ENCODE measurements at places on chromosomes 1 and 21.

GRCh38 chr1:64836802-64837201 lies 91.9 kb downstream of the RAVER2 start:
- no peak for DNase-seq

DNA sequence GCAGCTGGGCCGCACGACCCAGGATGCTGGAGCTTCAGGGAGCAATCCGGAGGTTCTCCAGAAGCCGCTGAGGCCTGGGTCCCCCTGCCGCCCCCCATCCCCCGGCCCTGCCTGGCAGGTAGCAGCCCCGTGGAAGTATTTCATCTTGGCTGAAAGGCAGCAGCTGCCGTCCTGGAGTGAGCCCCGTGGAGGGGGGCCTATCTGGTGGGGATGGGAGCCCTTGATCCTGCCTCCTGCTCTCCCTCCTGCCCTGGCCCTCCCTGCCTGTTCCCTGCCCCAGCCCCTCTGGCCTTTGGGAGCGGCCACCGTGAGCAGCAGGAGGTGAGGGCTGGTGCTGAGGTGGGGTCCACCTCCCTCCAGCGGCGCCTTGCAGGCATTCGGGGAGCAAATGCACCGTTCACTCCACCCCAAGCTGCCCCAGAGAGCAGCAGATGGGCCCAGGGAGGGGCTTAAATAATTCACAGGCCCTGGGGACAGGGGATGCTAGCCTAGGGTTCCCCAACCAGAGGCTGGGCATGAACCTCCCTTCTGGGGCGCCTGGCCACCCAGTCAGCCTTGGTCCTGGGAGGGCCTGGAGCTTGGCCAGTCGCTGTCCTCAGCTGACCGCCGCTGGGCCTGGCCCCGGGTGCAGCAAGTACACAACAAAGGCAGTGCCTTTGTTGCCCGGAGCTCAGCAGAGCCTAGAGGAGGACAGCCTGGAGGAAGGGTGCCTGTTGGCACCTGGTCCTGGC lies 23.7 kb upstream of the PLCH2 start:
- DNase-seq, result no peak

DNA sequence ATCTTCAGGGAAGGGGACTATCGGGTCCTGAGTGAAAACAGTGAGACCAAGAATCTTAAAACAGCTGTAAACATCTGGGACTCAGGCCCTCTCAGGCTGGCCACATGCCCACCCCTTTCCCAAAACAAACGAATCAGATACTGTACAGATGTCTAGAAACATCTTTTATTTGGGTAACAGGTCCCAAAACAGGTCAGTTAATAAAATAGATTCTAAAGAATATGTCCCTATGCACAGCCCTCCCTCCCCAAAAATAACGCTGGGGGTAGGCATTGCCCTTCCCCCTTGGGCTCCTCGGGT lies 499 bp upstream of the CRTC2 start:
- DNase-seq, result no peak

GRCh38 chr1:81157686-81158085 lies 643.0 kb upstream of the ADGRL2 start:
- DNase-seq, result no peak

GRCh38 chr1:75062111-75062510 lies 72.1 kb upstream of the LHX8 start:
- no peak for DNase-seq

DNA sequence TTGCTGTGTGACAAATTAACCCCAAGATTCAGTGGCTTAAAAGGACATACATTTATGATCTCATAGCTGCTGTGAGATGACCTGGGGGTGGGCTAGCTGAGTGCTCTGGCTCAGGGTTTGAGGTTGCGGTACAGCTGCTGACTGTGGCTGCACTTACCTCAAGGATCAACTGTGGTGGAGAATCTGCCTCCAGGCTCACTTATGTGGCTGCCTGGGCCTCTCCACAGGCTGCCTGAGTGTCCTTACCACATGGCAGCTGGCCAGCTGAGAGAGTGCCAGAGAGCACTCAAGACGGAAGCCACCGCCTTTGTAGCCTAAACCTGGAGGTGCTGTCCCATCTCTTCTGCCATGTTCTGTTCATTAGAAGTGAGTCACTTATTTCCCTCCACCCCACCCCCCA lies 5.7 kb downstream of the LRRC71 start:
- DNase-seq, result peak; percentile 77

GRCh38 chr1:159945483-159946241 lies at the start of gene IGSF9:
Gene IGSF9, minus strand, starts transcription at chr1:159945613. Its CDS starts 2,159 bp downstream, at chr1:159943454.
- DNase-seq, result peak; percentile 78

GRCh38 chr1:212141404-212141803 lies 105.9 kb downstream of the DTL start:
- no peak for DNase-seq

GRCh38 chr1:231159963-231160761 lies 1.7 kb upstream of the TRIM67 start:
- DNase-seq, result no peak

GRCh38 chr1:11934302-11935056 lies at the start of gene PLOD1:
Gene PLOD1, plus strand, starts transcription at chr1:11934717. Its CDS starts 63 bp downstream, at chr1:11934780.
- peak; percentile 62 for DNase-seq

DNA sequence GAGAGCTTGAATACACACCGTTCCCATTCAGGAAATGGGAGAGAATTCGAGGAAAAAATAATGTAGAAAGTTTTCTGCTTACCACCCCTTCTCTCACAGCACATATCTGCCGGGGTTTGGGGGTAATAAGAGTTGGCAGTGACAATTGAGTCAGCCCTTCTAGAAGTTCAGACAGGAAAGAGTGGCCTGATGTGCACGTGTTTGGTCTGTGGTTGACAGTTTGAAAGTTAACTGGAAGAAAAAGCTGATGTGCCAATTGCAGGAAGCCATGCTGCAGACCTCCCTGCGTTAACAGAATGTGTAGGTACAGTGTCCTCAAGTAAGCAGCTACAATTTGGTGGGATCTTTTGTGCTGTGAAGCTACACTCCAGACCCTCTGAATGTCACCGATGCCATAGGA lies 50.9 kb downstream of the DHX9 start:
- peak; percentile 77 for DNase-seq

- DNase-seq, result no peak
Measured at GRCh38 chr21:38850277-38850951, 44.7 kb downstream of the ETS2 start.

- DNase-seq, result peak; percentile 71
Measured at GRCh38 chr1:42142894-42143675, 10.1 kb upstream of the GUCA2B start.

DNA sequence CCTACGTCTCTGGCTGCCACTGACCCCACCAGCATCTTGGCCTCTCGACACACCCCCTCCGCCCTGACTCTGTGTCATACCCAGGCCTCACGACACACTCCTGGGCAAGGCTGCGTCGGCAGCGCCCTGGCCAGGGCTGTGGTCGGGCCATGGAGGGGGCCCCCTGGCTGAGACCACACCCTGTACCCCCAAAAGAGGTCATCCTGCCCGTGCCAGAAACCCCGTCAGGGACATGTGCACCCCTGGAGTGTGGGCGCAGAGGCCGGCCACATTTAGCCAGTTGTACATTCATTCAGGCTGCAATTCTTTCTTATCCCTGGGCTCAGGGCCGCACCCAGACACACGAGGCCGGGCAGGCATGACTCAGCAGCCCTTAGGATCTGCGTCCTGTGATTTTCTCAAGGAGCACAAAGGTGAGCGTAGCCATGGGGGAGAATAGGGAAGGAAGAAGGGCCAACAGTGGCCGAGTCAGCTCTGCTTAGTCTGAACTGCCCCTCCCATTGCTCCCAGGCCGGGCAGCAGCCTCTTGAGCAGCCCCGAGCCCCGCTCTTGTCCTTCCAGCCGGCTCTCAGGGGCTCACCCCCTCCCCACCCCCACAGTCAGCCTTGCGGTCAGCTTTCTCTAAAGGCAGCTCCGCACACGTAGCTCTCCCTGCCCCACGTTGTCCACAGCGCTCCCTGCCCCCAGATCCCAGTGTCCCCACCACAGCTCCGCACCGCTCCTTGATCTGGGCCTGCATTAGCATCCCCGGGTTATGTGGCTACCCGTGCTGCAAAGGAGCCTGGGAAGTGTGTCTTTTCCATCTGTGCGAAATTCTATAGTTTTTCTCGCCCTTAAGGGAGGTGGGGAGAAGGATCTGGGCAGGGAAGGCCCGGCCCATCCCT lies 7.9 kb downstream of the CSTB start:
- no peak for DNase-seq

- peak; percentile 96 for DNase-seq
Measured at GRCh38 chr1:154745286-154745731, 124.8 kb downstream of the KCNN3 start.

DNA sequence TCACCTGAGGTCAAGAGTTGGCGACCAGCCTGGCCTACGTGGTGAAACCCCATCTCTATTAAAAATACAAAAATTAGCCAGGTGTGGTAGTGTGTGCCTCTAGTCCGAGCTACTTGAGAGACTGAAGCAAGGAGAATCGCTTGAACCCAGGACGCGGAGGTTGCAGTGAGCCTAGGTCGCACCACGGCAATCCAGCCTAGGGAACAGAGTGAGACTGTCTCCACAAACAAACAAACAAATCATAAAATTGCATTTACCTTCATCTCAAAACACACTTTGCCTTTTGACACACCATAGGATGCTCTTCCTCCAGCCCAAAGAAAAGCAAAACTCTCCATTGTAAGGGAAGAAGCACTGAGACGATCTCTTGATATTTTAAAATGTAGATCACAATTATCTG lies 4.3 kb downstream of the HNRNPU start:
- no peak for DNase-seq

- DNase-seq, result no peak
Measured at GRCh38 chr1:109529881-109530456, 9.7 kb upstream of the GPR61 start.

- no peak for DNase-seq
Measured at GRCh38 chr1:151472856-151473731, 13.8 kb upstream of the POGZ start.

DNA sequence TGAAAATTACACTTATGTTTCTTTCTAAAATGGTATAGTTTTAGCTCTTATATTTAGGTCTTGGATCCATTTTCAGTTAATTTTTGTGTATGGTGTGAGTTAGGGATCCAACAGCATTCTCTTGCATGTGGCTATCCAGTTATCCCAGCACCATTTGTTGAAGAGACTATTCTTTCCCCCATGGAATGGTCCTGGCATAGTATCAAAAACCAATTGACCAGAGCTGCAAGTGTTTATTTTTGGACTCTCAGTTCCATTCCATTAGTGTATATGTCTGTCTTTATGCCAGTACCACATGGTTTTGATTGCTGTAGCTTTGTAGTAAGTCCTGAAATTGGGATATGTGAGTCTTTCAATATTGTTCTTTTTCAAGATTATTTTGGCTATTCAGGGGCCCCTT lies 14.3 kb downstream of the TTLL10 start:
- no peak for DNase-seq

DNA sequence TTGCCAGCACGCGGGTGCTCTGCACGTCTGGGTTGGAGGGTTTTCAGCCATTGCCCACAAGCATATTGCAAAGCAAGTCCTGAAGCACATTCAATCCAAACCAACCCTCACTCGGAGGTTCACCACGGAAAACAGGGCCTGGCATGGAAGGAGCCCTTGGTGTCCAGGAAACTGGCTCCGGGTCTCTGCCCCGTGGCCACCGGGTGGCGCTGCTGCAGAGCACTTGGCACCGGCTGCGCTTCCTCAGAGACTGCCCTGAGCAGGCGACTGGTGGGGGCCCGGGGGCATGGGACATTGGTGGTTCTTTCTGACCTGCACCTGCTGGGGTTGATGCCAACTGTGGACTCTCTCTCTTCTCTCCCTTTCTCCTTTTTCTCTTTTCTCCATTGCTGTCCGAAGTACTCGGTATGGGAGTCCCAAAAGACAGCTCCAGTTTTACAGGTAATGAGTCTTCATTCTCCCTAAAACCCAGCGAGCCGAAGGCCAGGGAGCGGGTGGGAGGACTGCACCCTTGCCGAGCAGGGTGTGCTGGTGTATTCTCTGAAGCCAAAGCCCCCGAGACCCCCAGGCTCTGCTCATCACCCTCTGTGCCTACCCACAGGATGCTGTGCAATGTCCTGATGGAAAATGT lies 4.1 kb upstream of the KCNAB2 start:
- no peak for DNase-seq

DNA sequence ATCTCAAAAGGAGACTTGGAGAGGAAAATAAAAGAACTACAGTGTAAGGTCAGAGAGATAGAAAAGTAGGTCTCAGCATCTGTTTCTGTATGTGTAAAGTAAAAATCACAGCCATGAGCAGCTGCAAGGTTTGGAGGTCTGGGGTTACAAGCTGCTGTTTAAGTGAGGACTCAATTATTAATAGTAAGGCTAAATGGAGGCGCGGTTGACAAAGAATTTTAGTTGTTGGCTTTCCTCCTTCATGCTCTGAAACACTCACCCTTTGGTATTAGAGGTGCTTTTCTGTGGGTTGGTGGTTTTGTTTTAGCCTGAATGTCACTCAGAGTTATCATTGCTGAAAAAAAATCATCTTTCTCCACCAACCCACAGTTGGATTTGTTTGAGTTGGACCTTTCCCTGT lies 59.8 kb upstream of the HAO2 start:
- DNase-seq, result no peak

- DNase-seq, result no peak
Measured at GRCh38 chr1:156062189-156062588, 1.2 kb downstream of the RAB25 start.

GRCh38 chr1:205827623-205828022 lies 14.6 kb upstream of the SLC41A1 start:
- no peak for DNase-seq

DNA sequence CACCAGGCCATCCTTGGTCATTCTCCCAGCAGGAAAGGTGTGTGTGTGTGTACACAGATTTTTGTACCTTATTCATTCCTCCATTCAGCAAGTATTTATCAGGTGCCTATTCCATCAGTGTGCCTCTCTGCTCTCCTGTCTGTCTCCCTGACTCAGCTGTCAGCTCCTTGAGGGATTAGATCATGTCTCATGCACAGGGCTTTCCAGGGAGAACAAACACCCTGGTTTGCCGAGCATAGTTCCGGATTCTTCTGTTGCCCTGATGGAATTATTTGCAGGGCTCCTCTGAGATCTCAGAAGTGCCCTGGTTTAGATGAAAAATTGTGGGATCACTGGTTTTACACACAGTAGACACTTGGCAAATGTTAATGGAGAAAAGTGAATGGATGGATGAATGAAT lies 8.1 kb upstream of the SDHB start:
- DNase-seq, result no peak

- DNase-seq, result no peak
Measured at GRCh38 chr1:222790115-222790514, 24.7 kb upstream of the DISP1 start.

DNA sequence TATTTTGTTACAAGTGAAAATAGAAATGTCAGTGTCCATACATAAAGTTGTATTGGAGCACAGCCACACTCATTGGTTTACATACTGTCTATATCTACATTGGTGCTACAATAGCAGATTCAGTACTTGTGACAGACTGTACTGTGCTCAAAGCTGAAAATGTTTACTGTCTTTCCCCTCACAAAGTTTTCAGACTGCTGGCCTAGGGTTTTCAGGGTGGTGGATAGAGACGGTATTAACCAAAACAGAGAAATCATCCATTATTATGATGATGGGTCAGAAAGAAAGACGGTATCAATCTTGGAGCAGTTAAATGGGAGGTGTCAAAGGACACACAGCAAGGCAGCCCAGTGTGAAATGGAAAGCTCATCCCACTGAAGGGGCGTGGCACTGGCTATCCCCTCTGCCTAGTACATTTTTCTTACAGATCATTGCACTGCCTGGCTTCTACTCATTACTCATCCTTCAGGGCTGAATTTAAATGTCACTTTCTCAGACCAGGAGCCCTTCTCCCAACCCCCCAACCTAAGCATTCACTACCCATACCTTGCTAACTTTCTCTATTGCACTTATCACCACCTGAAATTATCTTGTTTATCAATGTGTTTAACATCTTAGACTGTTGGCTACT lies 10.2 kb downstream of the JAK1 start:
- no peak for DNase-seq

- DNase-seq, result no peak
Measured at GRCh38 chr1:240705579-240705978, 93.6 kb upstream of the GREM2 start.

Measured in Jurkat, Clone E6-1 (cell line).